ENCODE measurements at places on chromosomes 4 and X.

DNA sequence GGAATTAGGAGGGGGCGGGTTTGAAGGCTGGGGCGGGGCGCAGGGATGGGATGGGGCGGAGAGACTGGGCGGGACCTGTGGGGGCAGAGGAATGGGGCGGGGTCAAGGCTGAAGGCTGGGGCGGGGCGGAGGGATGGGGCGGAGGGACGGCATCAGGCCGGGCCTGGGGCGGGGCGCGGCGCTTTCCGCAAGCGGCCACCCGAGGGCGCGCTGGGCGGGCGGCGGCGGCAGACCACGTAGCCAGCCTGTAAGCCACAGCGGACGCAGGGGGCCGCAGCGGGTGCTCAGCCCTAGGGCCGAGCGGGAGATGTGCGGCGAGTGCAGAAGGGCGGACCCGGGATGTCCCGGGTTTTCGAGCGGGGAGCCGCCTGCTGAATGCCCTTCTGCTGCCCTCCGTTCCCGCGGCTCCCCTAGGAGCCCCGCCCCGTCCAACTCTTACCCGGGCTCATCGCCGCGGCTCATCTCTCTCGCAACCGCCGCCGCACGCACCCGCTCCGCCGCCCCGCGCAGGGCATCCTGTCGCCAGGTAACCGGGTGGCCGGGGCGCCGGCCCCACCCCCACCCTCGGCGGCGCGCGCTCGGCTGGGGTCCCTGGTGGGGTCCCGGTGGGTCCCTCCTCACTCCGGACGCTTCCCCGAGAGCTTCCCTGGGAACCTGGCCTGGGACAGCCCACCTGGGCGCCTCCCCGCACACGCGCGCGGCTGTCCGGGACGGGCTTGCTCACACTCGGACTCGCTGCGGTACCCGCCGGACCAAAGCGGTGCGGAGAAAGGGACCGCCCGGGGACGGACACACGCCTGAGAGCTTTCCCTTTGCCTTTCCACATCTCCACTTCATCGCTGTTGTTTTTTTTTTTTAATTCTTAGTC, at the start of gene CCDC110:
Gene CCDC110, minus strand, starts transcription at position 499 of the 868 bp plus-strand sequence. Its CDS starts 50 bp downstream, at position 449.
- peak; percentile 77 for DNase-seq

- no peak for DNase-seq
Observed at GRCh38 chrX:71954458-71954857, 43.8 kb downstream of the NHSL2 start.

GRCh38 chrX:115486510-115486909, 74.5 kb upstream of the PLS3 start:
- no peak for DNase-seq

- DNase-seq = no peak
Observed at GRCh38 chrX:20409991-20410390, 143.3 kb upstream of the RPS6KA3 start.

GRCh38 chrX:119887721-119888425, 7.8 kb upstream of the AKAP14 start:
- DNase-seq = peak; percentile 42

- no peak for DNase-seq
Observed at GRCh38 chrX:38278682-38279081, 48.6 kb downstream of the RPGR start.

DNA sequence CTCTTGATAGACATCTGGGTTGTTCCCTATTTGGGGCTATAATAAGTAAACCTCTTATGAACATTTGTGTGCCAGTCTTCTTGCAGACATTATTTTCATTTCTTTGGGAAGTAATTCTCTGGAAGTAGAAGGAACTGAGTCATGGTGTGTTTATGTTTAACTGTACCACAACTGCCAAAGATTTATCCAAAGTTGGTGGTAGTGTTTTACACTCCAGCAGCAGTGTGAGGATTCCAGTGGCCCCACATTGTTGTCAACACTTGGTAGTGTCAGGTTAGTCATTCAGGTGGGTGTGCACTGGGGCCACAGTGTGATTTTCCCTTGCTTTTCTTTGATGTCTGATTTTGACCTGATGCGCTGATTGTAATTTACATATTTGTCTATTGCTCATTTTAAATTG, 5.0 kb upstream of the UVSSA start:
- no peak for DNase-seq

DNA sequence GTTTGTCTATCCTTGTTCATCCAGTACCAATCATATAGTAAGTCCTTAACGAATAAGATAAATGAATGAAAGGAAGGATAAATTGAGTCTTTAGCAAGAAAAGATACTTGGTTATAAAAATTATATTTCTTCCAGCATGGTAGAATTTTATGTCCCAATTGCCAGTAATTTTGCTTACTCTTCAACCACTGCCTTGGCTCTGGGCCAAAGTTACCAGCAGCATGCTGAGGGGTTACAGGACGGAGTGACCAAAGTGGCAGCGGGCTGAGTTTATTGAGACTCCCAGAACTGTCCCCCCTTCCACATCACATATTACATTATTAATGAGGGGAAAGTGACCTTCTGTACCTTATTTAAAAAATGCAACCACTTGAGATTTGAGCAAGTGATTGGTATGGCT, 121.7 kb downstream of the RASGEF1B start:
- DNase-seq = no peak

GRCh38 chrX:151688695-151689094, 6.6 kb upstream of the PRRG3 start:
- no peak for DNase-seq

GRCh38 chrX:68944211-68944610, 115.4 kb downstream of the EFNB1 start:
- DNase-seq = no peak

- DNase-seq = no peak
Observed at GRCh38 chrX:21723814-21724213, 34.1 kb downstream of the SMPX start.

Measured in effector memory CD8-positive, alpha-beta T cell (primary cell).